HuH-7 (cell line): ENCODE measurements at places on chromosomes 7 and 10.
A peak's percentile ranks its signal among the peaks of the same experiment; 100 is the strongest.

GRCh38 chr10:73586583-73586984 is 4.6 kb downstream of the USP54 start:
- peak; percentile 24 for DNase-seq

- no peak for DNase-seq
Observed at GRCh38 chr10:59336632-59337031, 25.7 kb downstream of the FAM13C start.

- peak; percentile 4 for DNase-seq
Observed at GRCh38 chr7:147279514-147279913, 1162.9 kb downstream of the CNTNAP2 start.

DNA sequence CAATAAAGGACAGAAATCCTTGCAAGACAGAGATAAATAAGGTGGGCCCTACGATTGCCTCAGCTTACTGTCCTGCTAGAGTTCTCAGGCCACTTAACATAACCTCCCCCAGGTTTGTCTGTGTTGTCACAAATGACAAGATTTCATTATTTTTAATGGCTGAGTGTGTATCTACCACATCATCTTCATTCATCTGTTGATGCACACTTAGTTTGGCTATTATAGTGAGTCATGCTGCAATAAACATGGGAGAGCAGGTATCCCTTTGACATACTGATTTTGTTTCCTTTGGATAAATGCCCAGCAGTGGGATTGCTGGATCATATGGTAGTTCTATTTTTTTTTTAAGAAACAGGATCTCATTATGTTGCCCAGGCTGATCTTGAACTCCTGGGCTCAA is 60.6 kb downstream of the PRTFDC1 start:
- no peak for DNase-seq
